Central memory CD4-positive, alpha-beta T cell (primary cell): ENCODE measurements at places on chromosomes 1 and 21.
A peak's percentile ranks its signal among the peaks of the same experiment; 100 is the strongest.

DNA sequence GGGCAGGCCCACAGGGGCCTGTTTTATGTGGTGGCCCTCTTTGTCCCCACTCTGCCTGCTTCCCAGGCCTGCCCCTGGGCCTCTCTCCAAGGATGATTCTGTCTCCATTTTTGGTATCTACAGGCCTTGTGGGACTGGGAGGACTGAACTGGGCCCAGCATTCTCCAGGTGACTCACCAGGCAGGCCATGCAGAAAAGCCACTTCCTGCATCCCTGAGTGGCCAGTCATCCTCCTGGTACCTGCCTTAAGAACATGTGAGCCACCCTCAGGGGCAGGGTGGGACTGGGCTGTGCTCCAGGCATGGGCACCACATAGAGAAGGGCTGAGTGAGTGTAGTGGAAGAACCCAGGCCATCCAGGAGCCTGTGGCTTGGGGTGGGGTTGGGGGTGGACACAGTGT lies 20.0 kb upstream of the BCAR3 start:
- no peak for DNase-seq

DNA sequence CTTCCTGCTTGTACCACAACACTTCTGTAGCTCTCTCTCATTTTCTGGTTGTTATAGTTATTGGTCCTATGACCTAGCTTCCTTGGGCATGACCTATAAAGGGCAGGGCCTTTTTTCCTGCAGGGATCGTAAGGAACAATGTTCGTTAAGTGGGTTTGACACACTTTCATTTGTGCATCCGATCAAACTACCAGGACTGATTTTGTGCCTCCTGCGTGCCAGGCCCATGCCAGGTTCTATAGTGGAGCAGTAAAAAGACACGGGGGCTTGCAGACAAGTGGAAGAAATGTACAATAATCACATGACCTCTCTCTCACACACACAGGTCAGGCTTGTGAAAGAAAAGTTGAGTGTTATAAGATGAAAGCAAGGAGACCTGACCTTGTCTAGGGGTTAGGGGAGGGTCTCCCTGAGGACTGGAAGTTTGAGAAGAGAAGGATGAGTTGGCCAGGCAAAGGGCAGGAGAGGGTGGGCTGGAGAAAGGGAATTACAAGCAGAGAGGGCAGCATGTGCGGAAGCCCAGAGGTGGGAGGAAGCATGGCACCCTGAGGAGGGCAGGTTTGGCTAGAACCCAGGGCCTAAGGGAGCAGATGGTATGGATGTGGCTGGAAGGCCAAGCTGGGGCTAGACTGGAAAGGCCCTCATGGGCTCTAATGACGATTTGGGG lies 145.4 kb downstream of the GRIK3 start:
- DNase-seq = no peak

DNA sequence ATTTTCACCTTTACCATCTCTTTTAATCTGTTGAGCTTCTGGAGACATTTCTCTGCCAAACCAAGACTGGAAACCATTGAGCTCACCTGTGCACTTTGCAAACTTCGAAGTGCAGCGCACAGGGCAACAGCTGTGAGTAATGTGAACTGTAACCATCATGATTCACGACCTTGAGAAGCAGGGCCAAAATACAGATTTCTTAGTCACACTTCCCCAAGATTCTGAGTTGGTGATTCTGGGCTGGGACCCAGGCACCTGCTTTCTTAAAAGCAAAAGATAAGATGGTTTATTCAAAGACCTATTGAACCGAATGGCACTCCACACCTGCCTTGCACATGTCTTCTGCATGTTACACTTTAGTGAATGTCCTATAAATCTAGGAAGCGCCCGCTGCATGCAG lies 10.2 kb downstream of the AGTRAP start:
- no peak for DNase-seq

- DNase-seq = no peak
Observed at GRCh38 chr1:214899908-214900460, 182.6 kb upstream of the KCNK2 start.

DNA sequence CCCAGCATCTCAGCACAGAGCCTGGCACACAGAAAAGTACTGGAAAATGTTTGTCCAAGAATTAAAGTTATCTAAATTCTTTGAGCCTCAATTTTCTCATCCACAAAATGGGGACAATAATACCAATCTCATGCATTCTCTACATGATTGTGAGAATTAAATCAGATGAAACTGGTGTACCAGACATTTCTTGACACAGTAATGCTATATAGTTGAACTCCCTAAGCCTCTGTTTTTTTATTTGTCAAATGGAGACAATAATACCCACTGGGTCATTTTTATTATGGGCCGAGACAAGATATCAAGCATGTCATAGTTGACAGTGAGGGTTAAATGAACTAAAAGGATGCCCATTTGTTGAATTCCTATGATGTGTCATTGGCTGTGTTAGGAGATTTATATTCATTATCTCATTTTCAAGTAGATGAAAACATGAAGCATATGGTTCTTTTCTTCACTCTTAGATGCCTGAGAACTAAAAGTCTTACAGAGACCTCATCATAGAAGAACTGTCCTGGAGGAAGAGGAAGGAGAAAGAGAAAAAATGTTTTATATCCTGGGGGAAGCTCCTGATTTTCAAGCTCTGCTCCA lies 17.5 kb upstream of the OTUD3 start:
- no peak for DNase-seq

GRCh38 chr1:202624781-202625108 lies 85.5 kb downstream of the SYT2 start:
- DNase-seq = no peak

DNA sequence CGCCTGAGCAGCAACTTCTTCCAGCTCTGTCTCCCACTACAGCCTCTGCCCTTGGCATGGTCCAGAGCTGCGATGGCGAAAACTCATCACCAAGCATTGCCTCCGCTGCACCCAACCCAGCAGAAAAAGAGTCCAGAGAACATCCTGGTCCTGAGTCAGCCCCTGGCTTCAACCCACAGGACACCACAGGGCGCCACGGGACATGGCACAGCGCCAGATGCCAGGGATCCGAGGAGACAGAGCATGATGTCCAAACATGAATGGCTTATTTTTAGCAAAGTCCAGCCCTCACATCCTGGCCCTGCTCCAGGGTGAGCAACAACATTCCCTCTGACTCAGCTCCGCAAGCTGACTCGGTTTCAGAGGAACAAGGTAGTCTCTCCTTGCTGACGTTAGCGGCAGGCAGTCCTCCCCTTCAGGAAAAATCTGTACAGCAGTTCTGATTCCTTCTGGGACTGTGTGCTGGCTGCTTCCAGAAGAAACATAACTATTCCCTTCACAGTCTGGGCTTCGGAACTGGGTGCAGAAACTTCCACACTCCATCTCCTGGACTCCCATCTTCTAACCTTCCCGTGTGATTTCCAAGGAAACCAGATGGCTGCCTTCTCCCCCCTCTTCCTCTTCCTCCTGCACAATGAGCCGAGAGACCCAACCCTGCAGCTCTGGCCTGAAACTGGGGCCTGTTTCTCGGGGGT lies 131.3 kb downstream of the TOMM20 start:
- DNase-seq = no peak

DNA sequence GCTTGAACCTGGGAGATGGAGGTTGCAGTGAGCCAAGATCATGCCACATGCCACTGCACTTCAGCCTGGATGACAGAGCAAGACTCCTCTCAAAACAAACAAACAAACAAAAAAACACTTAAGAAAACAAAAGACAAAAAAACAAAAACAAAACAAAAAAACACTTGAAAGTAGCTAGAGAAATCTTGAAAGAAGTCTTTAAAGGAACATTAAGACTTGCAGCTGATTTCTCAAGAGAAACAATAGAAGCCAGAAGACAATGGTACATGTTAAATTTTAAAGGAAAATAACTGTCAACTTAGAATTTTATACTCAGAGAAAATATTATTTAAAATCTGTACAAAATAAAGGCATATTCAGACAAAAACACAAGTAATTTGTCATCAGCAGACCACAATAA lies 71.3 kb downstream of the HLX start:
- no peak for DNase-seq

- no peak for DNase-seq
Observed at GRCh38 chr1:25744140-25744581, 55.8 kb upstream of the SELENON start.

DNA sequence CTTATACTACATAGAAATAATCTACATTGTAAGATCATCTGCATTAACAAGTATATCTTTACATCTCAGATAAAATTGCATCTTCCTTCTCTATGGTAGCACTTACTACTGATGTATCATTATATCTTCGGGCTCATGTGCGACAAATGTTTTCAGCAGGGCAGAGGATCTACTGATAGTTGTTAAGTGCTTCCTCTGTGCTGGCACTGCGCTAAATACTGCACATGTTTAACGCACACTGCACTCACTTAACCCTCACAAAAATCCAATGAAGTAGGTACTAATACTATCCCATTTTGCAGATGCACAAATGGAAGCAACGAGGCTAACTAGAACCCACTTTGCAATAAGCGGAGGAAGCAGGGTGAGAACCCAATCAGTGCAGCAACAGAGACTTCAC lies 75.6 kb upstream of the USP25 start:
- no peak for DNase-seq

- no peak for DNase-seq
Observed at GRCh38 chr1:118993700-118994026, 5.5 kb upstream of the TBX15 start.

- no peak for DNase-seq
Observed at GRCh38 chr1:100597061-100597741, 59.3 kb downstream of the GPR88 start.

DNA sequence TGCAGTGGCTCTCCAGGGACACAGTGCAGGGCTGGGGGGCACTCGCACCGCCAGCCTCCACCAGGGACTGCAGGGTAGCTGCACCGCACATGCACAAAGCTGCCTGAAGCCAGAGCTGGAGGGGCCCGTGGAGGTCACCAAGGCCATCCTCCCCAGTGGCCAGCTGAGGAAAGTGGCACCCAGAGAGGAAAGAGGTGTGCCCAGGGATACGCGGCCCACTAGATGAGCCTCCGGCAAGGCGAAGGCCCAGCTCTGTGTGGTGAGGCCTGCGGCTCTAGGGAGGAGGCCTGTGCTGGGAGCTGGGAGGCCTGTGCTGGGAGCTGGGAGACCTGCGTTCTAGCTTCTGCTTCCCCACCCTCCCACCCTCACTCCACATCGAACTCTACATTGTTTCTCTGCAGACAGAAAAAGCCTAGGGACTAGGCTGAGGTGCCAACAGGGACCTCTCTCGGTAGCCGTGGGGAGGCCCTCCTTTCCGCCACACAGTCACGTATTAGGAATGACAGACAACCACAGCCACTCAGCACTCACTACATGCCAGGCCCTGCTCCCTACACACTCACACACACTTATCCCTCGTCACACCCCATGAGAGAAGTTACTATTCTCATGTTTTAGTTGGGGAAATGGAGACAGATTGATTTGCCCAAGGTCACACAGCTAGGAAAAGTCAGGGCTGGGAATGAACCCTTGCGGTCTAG lies 921 bp upstream of the ASCL5 start:
- DNase-seq = no peak

GRCh38 chr1:45952072-45952471 lies 148.7 kb downstream of the MAST2 start:
- no peak for DNase-seq

DNA sequence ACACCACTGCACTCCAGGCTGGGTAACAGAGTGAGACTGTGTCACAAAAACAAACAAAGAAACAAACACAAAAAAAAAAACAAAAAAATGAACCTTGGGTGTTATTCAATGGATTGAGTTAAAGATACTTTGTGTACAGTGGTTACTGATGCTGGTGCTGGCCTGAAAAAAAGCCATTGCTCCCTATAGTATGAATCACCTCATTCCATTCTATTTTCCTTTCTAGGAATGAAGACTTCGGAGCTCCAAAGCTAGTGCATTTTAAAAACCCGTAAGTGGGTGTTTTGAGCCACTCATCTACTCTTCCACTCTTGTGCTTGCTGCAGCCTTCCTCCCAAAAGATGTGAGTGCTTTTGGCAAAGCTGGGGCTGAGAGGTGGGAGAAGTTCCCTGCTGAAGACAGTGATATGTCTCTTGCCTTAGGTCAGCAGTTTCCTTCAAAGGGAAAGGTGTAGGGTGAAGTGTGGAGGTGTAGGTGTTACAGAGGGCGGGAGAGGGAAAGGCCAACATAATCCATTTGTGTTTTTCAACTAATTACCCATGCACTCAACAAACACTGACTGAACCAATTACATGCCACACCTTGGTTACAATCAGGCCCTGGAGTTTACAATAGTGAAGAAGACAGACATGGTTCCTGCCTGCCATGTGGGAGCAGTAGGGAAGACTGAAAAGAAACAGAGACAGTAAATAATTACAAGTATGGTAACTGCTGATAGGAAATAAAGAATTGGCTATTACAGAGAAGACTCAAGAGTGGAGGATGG lies 55.0 kb upstream of the SERBP1 start:
- no peak for DNase-seq

DNA sequence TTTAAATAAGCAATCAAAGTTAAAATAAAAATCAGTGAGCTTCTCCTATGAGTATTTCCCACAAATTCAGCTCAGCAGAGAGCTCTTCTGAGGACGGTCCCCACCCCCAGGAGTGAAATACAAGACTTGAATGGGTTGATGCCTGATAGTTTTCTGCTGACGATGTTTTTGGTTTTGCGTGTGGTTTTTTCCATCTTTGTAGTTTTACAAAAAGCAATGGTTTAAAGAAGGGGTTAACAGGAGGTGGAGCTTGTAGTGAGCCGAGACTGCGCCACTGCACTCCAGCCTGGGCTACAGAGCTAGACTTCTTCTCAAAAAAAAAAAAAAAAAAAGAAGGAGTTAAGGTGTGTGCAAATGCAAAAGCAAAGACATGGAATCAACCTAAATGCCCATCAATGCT lies 171.7 kb upstream of the COA6 start:
- no peak for DNase-seq

DNA sequence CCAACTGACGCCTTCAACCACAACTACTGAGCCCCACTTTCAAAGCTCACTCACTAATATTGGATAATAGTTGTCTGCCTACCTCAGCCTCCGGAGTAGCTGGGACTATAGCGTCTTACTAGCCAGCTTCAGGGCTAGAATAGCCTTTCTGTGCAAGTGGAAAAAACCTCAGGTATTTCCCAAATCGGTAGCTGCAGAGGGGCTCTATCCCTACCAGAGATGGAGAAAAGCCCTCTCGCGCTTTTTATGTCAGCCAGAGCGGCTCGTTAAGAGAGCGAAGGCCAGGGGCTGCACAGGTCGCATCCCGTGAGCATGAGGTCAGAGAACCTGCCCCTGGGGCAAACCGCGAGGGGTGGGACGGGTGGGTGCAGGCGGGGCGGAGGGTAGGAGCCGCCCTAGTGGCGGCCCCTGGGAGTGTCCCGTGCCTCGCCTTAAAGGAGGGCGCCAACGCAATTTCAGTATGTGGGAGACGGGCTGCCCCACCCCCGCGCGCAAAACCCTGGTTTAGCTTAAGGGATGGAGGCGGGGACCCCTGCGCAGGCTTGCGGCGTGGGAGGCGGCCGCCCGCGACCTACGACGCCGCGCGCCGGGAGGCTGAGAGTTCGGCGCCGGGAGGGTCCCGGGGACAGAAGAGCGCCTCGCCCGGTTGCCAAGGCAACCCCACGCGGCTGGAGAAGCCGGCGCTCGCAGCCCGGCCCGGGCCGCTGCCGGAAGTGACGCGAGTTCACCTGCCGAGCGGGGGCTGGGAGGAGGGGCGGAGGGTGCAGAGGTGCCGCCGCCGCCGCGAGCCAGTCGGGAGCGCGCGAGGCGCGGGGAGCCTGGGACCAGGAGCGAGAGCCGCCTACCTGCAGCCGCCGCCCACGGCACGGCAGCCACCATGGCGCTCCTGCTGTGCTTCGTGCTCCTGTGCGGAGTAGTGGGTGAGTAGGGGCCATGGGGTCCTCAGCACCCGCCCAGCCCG lies at the start of gene CXADR:
TSS of gene CXADR (plus strand) at position 791 of the 961 bp plus-strand sequence. CDS start at position 878, 87 bp downstream.
- peak; percentile 80 for DNase-seq
